ENCODE measurements at places on chromosomes 16 and 17.

DNA sequence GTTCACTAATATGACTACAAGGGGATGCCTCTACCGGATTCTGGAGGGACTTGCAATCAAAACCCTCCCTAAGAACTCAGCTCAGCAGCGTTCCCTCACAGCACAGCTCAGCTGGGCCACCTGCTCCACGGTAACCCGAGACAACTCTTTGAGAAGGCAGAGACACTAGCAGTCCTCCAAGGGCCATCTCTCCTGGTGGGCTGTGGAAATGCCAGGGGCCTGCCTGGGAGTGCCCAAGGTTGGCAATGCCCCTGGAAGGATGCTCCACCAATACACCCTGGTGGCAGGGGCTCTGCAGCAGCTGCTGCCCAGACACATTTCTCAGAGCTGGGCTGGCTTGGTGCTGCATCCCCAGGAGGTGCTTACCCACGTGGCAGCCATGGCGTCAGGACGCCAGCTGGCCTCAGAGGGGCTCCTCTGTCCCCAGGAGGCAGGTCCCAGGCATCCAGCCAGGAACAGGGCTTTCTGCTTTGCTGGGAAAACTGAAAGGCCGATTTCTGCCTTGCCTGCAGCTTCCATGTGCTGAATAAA lies 16.5 kb downstream of the CDIP1 start:
- DNase-seq: no peak

- no peak for DNase-seq
These were observed 20.9 kb upstream of the RASD1 start for GRCh38 chr17:17516941-17517720.

DNA sequence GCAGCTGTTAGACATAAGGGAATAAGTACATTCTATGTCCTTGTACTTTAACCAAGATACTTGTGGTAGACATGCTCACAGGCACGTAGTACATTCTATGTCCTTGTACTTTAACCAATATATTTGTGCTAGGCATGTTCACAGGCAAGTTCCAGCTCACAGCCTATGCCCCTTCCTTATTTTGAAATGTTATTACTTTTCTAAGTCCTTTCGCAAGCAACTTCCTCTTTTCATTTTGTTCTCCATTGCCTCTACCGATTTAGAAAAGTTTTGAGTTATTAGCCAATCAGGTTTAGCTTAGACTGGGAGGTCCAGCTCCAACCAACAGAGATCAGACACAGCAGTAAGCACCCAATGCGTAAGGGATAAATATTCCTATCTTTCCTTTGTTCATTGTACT lies 60.1 kb upstream of the NUDT7 start:
- DNase-seq: no peak

DNA sequence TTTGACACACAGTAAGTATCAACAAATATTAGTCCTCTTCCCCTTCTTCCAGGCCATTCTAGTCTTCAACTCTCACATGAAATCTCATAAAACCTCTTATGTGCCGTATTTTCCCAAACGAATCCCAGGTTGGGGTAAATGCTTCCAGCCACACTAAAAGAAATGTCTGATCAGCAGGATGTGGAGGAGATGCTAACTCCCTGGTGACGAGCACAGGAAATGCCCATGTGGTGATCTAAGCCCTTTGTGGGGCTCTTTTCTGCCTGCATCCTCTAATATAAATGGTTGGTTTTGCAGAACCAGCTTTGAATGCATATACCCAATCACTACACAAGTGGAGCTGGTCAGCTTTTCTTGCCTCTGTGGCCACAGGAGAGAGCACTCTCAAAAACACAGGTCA lies 498.2 kb upstream of the ERCC4 start:
- DNase-seq: no peak

DNA sequence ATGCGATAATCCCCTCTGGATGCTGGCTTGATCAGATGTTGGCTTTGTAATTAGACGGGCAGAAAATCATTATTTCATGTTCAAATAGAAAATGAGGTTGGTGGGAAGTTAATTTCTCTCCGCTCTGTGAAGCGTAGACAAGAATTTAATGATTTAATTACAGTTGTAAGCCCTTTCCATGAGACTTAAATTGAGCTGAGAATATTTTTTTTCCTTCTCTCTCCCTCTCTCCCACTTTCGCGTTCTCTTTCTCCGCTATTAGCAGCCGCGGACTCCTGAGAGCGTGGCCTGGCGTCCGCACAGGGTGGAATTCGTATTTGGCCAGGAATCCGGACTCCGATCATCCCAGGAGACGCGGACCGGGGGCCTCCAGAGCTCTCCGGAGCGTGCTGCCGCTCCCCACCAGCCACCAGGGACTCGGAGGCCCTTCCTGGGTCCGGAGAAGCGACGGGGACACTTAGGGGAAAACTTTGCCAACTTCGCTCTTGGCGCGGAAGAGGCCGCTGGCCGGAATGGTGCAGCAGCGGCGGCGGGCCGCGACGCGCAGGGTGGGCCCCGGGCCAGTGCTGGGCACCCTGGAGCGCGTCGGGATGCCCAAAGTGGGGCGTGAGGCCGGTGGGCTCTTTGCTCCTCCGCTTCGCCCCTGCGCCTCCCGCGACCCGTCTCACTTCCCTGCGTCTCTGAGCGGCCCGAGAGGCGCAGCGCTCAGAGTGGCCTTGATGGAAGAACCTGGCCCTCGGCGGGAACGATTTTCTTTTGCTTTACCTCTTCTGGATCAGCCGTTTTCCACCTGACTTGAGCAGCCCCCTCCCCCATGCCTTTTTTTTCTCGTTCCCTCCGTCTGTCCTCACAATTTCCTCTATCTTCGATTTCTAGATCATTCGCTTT lies 3.6 kb upstream of the IRX3 start:
- no peak for DNase-seq

GRCh38 chr16:27284865-27285675 lies 16.5 kb upstream of the NSMCE1 start:
- DNase-seq: no peak

- no peak for DNase-seq
These were observed 17.8 kb upstream of the EMP2 start for GRCh38 chr16:10598157-10598556.

GRCh38 chr17:20291853-20292252 lies 175.5 kb downstream of the LGALS9B start:
- DNase-seq: no peak

DNA sequence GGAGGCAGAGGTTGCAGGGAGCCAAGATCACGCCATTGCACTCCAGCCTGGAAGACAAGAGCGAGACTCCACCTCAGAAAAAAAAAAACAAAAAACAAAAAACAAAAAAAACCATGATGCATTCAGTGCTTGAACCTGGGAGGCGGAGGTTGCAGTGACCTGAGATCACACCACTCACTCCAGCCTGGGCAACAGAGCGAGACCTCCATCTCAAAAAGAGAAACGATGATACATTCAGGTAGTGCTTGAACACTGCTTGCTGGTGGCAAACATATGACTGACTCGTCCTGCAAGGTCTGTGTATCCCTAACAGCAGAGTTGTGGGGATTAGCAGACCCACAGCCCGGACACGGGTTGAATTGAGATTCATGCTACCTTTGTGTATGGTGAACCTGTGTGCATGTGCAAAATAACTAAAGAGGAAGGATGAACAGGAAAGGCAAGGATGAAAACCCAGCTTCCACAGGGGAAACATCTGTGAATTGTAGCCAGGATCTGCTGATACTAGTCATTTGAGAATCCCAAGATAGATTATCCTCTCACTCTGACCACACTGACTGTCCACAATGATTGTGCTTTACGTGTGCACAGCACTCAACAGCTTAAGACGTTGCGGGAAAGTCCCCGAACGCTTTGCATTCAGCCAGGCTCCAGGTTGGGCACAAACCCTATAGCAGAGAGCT lies 52.4 kb upstream of the MRPS23 start:
- DNase-seq: no peak

GRCh38 chr16:84563786-84564420 lies 54.0 kb downstream of the COTL1 start:
- no peak for DNase-seq

Data from epithelial cell of prostate (primary cell).